Fibroblast of skin of right biceps (primary cell): ENCODE measurements at places on chromosomes 11 and 22.

DNA sequence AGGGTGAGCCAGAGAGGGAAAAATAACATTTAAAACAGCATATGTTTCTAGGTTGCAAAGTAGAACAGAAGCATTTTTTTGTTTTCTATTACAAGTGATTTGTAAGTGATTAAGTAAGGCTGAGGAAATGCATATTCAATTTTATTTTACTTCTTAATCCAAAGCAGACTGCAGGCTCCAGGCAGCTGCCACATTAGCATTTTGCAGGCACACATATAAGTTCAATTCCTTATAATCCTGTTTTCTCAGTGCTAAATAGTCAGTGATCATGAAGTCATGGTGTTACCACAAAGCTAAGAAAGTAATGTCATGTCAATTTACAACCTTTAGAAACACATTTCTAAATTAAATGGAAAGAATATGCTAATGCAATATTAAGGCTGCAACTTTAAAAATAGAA lies 149.8 kb downstream of the CNTN5 start:
- DNase-seq = no peak

GRCh38 chr11:3905080-3905953 lies 49.9 kb downstream of the STIM1 start:
- peak; percentile 80 for DNase-seq

DNA sequence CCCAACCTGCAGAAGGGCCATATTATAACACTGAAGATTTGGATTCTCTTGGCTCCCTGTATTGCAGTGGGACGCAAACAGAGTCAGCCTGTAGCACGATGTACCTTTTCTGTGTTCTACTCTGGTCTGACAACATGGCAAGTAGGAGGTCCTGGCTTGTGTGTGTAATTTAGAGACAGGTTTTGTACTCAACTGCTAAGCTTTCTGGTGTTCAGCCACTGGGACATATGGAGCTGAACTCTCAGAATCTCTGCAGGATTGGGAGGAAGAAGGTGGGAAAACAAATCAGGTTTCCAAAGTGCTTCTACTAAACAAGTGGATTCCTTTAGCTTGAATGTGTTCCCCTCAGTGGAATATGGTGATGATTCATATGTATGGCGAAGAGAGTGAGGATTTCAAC lies 192.5 kb upstream of the MTMR2 start:
- no peak for DNase-seq

- DNase-seq = no peak
These were observed 3.5 kb downstream of the NXPE1 start for GRCh38 chr11:114556135-114556534.

DNA sequence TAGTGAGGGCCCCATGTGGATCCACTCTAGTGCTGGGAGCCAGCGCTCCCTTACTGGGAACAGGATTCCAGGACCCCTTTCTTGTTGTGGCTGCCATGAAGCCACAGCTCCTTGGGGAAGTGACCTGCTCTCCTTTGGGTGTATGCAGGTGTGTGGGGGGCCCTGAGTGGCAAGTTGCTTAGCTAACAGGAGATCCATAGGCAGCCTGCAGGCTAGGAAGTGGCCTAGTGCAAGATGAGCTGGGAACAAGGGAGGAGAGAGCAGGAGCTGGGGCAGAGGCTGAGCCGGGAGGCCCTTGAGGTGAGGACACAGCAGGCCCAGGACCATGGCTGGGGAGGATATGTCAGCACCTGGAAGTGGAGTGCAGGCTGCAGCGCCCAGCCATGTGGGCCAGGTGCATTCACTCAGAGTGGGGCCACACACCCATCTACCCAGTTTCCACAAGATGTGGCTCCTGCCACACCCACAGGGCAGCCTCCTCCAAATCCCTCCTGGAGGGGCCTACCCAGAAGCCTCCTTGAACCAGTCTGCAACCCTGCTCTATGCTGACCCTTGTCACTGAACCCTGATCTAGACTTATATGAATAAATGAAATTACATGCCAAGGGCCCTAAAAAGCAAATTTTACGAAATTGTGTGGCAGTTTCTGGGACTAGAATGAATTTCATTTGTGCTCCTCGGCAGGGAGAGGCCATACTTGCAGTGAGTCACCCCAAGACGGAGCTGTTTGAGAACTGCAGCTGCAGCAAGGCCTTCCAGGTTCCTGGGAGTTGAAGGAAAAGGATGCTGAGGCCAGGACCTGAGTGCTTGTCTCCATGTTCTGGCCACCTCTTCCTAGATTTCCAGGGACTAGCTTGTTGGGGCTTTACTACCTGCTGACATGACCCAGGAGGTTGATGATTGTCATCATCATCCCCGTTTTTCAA lies 3.2 kb downstream of the THAP7 start:
- no peak for DNase-seq

DNA sequence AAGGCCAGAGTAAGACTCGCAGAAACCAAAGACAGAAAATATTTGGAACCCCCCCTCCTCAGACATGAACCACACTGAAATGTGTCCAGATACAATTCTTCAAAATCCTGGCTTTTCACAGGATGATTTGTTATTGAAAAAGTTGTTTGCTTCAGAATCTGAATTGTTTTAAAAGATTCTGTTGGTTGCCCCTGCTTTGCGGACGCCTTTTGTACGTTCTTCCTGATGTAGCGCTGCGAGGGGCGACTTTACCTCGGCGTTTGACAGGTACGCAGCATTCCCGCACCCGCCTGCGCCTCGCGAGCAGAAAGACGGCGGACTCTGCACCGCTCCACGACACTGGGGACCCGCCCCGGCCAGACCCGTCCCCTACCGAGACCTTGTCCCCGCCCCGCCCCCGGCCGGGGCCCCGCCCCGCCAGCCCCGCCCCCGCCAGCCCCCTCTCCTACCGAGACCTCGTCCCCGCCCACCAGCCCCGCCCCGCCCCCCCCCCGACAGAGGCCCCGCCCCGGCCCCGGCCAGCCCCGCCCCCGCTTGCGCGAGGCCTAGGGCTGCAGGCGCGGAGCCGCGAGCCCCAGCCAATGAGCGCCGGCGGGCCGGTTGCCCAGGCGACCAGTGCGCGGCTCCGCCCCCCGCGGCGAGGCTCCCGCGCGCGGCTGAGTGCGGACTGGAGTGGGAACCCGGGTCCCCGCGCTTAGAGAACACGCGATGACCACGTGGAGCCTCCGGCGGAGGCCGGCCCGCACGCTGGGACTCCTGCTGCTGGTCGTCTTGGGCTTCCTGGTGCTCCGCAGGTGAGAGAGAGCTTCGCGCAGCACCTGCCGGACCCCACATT lies at the start of gene GLB1L2:
GLB1L2 (plus strand) TSS at position 635 of the 835 bp plus-strand sequence; CDS start at position 709, 74 bp downstream.
- DNase-seq = peak; percentile 42

GRCh38 chr11:128732471-128733277 lies 38.8 kb downstream of the FLI1 start:
- no peak for DNase-seq

- DNase-seq = no peak
These were observed 145.7 kb downstream of the SHANK2 start for GRCh38 chr11:71106671-71107070.

GRCh38 chr11:8063324-8063723 lies 17.7 kb upstream of the TUB start:
- peak; percentile 78 for DNase-seq

GRCh38 chr22:38086001-38086845 lies 2.2 kb upstream of the SLC16A8 start:
- DNase-seq = no peak

DNA sequence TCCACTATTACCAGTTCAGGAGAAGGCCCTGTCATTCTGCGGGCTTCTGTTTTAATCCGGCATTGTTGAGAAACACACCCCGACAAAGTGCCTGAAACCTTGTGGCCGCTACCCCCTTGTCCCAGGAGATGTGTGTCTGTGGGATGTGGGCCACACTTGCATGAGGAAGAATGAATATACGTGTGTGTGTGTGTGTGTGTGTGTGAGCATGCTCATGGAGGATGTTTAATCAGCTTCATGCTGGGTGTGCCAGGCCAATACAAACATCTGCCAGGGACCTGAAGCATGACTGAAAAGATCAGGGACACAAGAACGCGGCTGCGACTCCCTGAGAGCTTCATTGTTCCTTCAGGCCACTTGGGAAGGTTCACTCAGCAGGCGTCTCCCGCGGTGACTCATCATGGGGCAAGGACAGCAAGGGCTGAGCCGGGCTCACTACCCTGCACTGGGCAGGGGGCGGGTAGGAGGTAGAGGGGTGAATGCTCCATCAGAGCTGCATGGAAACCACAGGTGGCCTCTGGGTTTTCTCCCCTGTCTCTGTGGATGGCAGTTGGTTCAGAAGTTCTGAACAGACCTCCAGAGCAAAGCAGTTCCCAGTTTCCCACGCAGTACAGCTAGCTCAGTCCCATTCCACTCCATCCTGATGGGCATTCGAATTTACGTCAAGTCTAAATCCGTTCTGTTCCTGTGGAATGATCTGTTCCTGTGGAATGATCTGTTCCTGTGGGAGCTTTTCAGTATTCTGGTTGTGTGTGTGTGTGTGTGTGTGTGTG lies 7.0 kb upstream of the MALAT1 start:
- peak; percentile 96 for DNase-seq

DNA sequence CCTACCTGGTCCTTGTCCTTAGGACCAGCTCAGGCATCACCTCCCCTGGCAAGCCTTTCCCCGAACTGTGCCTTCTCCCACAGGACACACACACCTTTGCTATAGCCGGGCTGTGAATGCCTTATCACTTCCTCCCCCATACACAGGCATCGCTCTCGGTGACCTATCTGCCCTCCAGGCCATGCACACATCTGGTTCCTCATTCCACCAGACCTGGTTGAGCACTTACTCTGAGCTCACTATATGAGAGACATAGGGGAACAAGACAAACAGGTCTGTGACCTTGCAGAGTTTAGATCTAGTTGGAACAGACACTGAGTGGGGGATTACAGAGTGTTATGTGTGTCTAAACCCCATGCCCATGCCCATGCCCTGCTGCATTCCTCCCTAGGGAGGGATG lies 3.1 kb upstream of the BCR start:
- no peak for DNase-seq

- peak; percentile 82 for DNase-seq
These were observed 519 bp upstream of the ART5 start for GRCh38 chr11:3642071-3642951.

GRCh38 chr11:47260366-47260765 lies 2.6 kb downstream of the NR1H3 start:
- DNase-seq = no peak

- peak; percentile 73 for DNase-seq
These were observed 80.2 kb downstream of the CCDC34 start for GRCh38 chr11:27282806-27283205.

DNA sequence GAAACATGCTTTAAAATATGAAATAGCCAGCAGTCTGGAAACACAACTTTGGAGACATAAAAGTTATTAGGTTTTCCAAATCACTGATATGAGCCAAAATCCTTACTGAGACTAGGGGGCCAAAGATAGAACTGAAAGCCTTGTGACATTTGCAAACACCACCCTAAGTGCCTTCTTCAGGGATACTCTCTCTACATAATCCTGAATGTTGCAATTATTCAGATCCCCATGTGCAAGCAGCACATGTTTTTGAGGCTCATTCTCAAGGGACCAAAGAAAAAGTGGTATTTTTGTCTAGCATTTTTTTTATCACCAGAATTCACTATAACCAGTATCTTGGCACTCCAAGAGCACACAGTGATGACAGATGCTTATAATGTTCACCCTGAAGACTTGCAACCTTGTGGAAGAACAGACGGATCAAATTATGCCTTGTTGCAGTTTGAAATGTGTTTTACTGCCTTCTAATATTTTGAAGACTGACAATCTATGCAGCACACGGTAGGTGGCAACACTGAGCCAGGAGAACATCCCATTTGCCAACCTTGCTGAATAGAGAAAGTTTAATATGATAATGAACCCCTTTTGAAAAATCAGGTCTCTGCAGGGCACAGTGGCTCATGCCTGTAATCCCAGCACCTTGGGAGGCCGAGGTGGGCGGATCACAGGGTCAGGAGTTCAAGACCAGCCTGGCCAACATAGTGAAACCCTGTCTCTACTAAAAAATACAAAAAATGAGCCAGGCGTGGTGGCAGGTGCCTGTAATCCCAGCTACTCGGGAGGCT lies 78.5 kb downstream of the PLEKHA7 start:
- DNase-seq = peak; percentile 42

- DNase-seq = peak; percentile 46
These were observed 159.1 kb upstream of the CARD18 start for GRCh38 chr11:105298630-105299029.

- no peak for DNase-seq
These were observed 35.3 kb downstream of the IGLL5 start for GRCh38 chr22:22922954-22923319.

GRCh38 chr11:71131861-71132260 lies 120.5 kb downstream of the SHANK2 start:
- no peak for DNase-seq

DNA sequence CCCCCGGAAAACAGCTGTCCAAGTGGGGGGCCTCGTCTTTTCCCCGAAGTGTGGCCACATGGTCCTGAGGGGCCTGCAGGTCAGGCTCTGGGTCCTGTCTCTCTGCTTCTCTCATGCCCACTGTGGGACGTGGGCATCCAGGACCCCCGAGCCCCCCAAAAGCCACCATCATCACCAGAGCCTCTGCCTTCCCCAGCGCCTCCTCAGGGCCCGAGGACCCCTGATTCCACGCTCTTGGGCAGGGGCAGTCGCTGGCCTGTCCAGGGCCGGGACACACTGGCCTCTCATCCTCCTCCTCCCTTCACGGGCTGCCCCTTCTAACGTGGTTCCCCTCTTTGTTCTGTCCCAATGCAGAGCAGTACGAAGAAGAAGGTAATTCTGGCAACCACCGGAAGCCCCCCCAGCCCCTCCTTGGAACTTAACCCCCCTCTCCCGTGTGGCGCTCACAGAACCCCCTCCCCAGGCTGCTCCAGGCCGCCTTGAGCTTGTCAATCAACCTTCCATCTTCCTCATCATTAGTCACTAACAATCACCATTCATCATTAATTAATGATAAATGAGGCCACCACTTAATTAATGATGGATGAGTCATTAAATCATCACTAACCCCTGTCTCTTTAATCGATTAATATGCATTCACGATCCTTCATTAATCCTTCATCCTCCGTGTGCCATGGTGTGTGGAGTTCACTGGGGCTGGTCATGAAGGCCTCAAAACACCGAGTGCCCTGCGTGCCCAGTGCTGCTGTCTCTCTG lies 3.9 kb downstream of the TNNT3 start:
- no peak for DNase-seq

DNA sequence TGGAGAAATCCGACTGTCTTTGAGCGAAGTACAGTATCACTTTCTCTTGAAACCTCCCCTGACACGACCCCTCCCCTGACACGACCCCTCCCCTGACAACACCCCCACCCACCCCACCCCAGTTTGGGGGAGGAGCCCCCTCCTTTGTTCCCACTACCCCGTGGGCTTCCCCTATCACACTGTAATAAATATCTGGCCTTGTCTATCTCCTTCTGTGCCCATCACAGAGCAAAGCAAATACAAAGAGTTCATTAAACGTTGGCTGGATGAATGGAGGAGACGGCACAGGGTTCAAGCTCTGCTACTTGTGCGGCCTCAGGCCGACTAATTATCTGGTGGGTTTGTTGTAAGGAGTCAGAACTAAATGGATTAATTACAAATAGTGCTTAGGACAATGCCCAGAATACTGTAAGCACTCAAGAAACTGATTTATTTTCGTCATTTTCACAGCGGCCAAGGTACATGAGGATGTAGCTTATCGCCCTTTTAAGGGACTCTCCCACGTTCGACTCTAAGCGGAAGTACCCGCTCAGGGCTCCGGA lies 628 bp upstream of the GGA1 start:
- no peak for DNase-seq
